ENCODE measurements at places on chromosomes 1 and 21.

DNA sequence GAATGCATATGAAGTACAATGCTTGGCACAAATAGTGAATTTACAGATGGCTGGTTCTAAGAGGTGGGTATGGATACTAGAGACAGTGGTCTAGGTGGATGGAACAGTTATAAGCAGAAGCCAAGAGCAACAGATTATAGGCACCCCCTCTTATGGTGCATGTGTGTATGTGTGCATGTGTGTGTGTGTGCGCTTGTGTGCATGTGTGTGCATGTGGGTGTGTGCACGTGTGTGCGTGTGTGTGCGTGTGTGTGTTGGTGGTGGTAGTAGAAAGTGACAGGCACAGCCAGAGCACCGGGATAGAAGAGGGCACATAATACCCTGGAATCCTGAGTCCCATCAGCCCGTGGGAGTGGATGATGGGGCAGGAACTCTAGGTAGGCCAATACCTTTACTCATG lies 1.3 kb downstream of the NCMAP start:
- no peak for DNase-seq

DNA sequence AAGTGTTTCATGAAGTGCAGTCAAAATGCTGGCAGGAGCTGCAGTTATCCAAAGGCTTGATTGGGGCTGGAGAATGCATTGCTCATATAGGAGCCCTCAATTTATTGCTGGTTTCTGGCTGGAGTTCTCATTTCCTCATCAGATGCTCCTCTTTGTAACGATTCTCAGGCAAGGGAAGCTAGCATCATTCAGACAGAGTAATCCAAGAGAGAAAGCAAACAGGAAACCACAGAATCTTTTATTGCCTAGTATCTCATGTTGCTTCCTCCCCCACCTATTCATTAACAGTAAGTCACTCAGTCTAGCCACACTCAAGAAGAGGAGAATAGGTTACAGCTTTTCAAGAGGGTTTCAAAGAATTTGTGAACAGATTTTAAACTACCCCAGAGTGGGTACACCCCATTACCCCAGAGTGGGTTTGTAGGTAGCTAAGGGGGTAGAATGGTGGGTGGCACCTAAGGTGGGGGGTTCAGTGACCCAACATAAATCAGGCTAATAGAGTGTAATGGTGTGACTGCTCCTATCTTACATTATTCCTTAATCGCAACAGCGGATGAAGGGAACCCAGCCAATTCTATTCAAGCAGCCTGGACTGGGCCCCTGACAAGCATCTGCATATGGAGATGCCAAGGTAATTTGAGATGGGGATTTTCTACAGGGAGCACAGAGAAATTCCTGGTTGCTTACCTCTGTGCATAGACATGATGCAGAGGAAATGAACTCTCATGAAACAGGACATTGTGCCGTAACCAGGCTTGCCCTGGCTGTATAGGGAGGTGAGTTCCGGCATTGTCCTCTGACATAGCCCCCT lies 67.1 kb downstream of the KCNJ15 start:
- DNase-seq, result peak; percentile 86

DNA sequence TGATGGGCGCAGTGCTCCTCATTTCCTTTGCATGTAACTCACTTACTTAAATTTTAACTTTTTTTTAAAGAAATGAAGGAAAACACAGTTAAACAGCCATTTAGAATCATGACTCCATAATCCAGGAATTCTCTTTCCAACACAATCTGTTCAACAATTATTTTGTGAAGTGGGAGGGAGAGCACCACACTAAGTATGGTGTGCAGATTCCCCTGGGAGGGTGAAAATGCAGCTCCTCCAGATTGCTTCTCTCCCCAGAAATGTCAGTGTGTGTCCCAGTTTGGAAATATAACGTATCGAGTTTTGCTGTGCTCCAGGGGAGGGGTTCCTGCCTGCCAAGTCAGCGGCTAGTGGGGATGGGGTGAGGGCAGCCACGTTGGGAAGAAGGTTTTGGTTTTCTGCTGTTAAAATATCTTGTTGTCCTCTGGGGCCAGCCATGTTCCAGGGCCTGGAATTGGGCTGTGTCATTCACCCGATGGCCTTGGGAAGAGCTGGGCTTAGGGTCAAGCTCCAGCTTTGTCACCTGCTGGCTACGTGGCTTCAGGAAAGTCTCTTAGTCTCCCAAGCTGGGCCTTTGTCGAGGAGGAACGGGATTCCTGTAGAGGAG lies 17.3 kb upstream of the DISP3 start:
- DNase-seq, result no peak

DNA sequence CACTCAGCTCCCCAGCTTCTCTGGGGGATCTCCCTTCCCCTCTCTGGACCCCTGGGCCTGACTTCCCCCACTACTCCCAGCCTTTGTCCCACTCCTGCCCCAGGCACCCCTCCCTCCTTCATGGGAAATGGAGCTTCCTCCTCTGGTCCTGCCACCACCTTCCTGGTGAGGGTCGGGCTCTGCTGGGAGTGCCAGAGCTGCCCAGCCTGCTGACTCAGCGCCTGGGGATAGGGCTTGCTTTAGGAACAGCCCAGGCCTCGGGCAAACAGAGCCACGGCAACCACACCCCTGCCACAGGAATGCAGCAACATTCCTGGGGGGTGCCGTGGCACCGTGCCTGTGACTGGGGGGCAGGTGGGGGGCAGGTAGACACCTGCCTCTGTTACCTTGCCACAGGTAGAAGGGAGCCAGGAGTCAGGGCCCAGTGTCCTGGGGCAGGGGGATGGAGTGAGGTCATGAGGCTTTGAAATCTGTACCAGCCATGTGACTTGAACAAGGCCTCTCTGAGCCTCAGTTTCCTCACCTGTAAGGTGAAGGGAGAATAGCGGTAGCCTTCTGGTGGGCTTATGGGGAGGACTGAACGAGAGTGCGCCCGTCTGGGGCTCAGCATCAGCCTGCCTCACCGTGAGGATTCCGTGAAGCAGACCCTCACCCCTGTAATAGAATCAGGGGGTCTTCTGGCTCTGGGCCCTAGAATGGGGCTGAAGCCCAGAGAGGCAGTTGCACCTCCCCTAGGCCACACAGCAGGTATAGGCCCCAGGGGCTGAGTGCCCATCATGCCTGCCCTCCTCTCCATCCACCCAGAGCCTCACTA lies 17.8 kb upstream of the EPHA2 start:
- DNase-seq, result no peak

GRCh38 chr1:228089519-228090380 lies 7.2 kb downstream of the ARF1 start:
- DNase-seq, result peak; percentile 75

DNA sequence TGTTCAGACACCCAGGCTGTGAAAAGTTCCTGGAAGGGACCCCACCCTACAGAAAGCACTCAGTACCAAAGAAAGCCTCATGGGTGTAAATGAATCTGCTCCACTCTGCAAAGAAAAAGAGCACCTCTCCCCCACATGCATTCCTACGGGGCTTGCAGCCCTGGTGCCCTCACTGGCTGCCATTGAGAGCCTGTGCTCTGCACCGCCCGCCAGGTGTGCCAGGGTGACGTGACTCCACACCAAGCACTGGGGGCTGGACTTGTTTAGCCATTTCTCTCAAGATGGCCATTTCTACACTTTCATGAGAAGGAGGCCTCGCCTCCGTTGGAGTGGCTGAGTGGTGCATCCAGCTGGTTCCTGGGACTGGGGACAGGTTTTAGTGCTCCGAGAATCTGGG lies 380.5 kb upstream of the VAMP3 start:
- no peak for DNase-seq

DNA sequence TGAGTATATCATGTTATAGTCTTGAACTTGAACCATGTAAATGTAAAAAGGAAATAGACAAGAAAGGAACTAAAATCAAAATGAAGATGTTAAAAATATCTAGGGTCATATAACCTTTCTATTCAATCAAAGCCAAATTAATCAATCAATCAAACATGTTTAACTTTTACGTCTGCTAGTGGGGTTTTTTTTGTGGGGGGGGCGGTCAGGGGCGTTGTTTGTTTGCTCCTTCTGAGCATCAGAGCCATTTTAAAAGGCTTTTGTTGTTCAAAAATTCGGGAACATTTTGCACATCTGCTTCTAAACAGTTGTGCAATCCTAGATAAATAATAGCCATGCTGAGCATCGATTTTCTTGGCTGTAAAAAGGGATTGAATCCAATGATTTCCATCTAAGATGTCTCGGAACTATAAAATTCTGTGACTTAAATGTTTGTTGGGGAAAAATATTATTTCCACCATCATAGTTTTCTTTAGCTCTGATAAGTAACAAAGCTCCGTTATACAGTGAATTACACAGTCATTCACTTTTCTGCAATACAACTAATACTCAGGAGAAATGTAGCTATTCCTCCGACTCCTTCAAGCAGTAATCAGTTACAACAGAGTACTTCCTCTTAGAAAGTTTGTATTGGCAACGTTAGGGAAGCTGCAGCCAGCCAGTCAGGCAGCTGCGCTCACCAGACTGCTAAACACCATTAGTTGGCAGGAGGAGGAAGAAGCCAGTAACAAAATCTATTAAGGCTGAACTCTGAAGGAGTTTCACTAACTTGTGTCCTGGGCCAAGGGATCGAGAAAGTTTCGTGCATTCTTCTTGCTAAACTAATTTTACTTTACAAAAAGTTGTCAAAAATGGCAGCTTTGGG lies 2.2 kb downstream of the SPATA6 start:
- peak; percentile 68 for DNase-seq

- DNase-seq, result no peak
Measured at GRCh38 chr1:222266223-222267196, 281.4 kb downstream of the HHIPL2 start.

DNA sequence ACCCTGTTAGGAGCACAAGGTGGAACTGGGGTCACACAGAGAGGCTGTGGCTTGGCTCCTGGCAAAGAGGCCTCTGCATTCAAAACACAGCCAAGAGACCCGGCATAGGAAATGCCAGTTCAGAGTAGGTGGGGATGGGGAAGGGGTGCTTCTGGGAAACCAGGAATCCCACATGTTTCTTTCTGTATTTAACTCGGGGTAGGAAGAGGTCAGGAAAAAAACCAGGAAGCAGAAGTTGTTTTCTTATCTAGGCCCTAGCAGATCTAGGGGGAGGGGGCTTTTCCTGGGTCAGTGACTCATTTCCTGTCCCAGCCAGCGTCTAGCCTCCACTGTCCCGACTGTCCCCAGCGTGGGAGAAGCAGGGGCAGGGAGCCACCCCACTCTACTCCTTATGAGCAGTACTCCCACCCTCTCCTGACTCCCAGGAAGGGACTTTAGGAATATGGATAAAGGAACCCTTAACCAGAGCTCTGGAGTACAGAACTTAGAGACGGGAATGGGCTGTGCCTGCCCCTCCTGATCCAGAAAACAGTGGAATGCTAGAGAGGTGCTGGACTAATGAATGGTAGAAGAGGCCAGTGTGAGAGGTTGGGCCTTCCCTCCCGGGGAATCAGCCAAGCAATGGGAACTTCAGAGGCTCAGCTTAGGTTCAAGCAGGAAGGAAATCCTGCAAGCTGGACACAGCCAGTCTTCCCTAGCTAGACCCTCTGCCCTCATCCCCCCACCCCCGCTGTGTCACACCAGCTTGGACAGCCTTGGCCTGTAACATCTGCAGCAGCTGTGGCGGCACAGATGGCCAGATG lies 5.7 kb downstream of the FHL3 start:
- DNase-seq, result peak; percentile 84

DNA sequence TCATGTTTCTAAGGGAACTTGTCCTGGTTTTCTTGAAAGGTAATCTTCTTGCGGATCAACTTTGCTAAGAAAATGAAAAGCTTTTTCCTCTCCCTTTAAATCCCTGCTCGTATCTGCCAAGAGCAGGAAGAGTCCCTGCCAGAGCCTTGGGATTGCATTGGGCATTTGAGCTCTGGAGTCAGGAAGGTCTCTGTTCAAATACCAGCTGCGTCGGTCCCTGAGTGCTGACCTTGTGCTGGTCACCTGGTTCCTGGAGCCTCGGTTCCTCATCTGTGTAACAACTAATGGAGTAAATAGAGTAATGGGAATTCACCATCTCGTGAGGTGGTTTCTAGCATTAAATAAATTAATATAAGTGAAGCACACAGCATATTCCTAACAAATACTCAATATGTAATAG lies 274.6 kb upstream of the TMEM51 start:
- DNase-seq, result no peak

DNA sequence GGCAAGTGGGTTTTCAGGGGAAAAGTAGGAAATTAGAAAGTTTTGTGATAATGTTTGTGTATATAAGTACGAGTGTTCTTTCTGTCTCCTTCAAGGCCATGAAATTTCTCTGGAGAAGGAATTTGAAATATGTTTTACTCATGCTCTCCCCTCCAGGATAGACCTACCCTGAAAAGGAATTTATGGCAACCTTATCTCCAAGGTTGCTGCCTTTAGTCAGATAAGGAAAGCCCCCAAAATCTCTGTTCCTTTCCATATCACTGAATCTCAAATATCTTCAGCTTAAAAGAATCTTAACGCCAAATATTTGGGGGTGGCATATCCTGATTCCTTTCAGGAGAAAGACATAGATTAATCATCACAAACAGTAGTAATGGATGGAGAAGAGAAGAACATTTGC lies 499 bp upstream of the C4BPB start:
- no peak for DNase-seq

DNA sequence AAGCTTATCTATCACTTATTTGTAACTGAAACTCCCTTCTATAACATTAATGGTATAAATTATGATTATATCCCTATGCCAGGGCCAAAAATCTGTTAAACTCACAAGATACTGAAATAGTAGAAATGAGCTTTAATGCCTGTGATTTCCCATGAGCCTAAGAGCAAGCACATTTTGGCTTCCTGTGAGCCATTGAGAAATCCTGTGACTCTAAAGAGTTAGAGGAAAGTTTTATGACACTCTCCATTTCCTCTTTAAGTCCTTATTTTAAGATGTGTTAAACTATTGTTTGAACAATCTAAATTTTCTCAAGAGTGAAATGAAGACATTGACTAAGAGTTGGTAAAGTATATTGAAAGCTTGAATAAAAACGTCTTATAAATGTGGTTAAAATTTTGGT lies 45.6 kb downstream of the SUCO start:
- no peak for DNase-seq

GRCh38 chr1:173414539-173415226 lies 62.5 kb upstream of the PRDX6 start:
- no peak for DNase-seq

GRCh38 chr1:213987422-213987926 lies 299 bp upstream of the PROX1 start:
- DNase-seq, result peak; percentile 14

GRCh38 chr1:215888159-215888558 lies 321.1 kb downstream of the KCTD3 start:
- DNase-seq, result no peak

DNA sequence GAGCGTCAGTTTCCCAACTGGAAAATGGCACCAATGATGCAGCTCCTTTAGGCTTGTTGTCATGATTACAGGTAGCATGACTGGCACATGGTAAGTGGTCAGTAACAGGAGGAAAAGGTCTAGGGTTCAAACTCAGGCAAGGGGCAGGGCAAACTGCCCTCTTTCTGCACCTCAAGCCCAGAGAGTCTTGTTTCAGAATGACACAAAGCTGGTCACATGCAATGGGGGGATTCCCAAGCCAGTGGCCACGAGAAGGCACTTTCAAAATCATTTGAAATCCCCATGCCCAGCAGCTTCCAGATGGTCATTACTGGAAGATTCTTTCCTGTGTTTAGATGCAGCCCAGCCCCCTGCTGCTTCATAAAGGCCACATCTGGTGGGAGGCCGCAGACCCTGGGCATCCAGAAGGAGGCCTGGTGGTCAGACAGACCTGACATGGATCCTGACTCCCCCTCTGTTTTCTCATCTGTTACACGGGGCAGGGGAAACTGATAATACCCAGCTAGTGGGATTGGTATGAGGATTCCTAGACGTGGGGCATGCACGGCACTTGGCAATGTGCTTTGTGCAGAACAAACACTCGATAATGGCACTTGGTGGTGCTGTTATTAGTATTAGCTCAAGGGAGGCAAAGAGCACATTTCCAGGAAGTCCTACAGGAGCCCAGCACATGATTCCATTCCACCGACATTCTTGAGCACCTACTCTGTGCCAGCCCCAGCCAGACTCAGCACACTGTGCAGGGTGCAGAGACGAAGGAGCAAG lies 6.9 kb upstream of the PLA2G2D start:
- no peak for DNase-seq

All from KBM-7 (cell line).